ENCODE measurements at places on chromosomes 1 and 21.

DNA sequence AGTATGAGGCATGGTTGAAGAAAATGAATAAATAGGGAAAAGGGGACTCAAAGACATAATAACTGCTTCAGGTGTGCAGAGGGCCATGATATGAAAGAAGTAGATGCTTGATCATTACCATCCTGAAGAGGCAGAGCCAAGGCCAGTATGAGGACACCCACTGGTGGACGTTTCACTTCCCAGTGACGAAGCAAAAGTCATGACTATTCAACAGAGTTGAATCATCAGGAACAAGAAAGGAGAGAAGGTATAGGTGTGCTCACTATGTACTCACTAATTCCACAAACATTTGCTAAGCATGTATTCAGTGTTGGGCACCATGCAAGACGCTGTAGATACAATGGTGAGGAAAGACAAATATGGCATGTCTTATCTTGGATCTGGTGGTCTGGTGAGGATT is 319.2 kb upstream of the RUNX1 start:
- DNase-seq = no peak

- DNase-seq = no peak
Observed at GRCh38 chr1:111958075-111958474, 31.4 kb downstream of the KCND3 start.

DNA sequence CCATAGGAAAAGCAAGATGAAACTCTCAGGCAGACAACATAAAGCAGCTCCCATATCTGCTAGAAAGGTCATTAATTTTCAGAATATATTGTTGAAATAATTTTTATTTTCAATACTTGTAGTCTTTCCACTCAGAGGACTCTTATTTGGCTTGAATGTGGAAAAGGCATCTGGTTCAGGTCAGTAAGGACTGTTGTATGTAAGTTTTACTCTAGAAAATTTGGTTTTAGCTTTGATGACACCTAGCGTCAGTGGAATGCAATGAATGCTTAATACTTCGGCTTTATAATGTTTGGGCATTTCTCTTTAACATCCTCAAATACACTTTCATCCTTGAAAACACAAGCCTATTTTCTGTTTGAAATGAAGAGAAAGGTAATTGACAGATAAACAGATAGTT is 63.3 kb downstream of the LRRC40 start:
- DNase-seq = no peak

GRCh38 chr1:247089616-247090375 is 11.2 kb upstream of the ZNF670 start:
- DNase-seq = no peak

GRCh38 chr1:70415882-70416281 is 4.8 kb downstream of the CTH start:
- no peak for DNase-seq

GRCh38 chr1:162633081-162633762 is 958 bp downstream of the DDR2 start:
- no peak for DNase-seq

Measured in T-helper 17 cell (primary cell).